ENCODE measurements at places on chromosomes 4 and X. TPM values are rescaled to one million over a fixed set of nuclear protein-coding genes. Genes with fewer than 3 reads are reported as not detected.

- DNase-seq: no peak
These were observed 7.9 kb downstream of the COL25A1 start for GRCh38 chr4:109294468-109295020.

Gene BEX5
- 3.7 TPM for total RNA-seq

GRCh38 chrX:73863852-73864251 is 300.9 kb downstream of the CHIC1 start:
- no peak for DNase-seq

Gene EDA2R
- total RNA-seq: 4.4 TPM

DNA sequence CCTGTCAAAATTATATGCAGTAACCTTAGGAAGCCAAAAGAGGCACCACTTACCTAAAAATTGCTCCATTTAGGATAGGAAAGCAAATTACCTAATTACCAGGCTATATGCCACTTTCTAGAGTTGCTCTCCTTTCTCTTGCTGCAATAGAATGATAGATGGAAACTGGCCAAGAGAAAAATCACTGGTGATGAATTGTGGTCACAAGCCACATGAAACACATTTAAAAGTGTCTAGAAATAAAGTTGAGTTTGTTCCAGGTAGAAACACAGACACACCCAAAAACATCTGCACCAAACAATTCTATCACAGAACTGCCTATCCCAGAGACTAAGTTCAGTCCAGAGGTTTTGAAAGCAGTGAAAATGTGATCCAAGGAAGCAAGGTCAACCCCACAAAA is 337.7 kb downstream of the PCDH19 start:
- no peak for DNase-seq

- no peak for DNase-seq
These were observed 56.0 kb downstream of the MAGEB10 start for GRCh38 chrX:27863809-27864208.

Gene STAP1
- 0.65 TPM for total RNA-seq

Gene GCNA
- 1.6 TPM for total RNA-seq

GRCh38 chr4:158535130-158535614 is 13.5 kb downstream of the RXFP1 start:
- no peak for DNase-seq

GRCh38 chr4:111991163-111991562 is 154.1 kb upstream of the FAM241A start:
- DNase-seq: no peak

- DNase-seq: no peak
These were observed 119.4 kb downstream of the FANCB start for GRCh38 chrX:14753441-14753840.

Gene HEPH
- 15.7 TPM for total RNA-seq

DNA sequence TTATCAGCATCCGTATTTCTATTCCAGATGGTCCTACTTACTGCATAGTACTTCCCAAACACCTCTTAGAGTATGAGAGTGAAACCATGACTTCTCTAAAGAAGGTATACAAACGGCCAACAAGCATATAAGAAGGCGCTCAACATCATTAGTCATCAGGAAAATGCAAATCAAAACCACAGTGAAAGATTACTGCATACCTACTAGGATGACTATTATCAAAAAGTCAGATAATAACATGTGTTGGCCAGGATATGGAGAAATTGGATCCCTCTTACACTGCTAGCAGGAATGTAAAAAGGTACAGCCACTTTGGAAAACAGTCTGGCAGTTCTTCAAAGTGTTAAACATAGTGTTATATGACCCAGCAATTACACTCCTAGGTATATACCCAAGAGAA is 215.3 kb upstream of the CXorf66 start:
- DNase-seq: no peak

- DNase-seq: no peak
These were observed 1090.5 kb downstream of the PCDH18 start for GRCh38 chr4:136441629-136442282.

- DNase-seq: no peak
These were observed 67.0 kb upstream of the TSPAN7 start for GRCh38 chrX:38494239-38494823.

DNA sequence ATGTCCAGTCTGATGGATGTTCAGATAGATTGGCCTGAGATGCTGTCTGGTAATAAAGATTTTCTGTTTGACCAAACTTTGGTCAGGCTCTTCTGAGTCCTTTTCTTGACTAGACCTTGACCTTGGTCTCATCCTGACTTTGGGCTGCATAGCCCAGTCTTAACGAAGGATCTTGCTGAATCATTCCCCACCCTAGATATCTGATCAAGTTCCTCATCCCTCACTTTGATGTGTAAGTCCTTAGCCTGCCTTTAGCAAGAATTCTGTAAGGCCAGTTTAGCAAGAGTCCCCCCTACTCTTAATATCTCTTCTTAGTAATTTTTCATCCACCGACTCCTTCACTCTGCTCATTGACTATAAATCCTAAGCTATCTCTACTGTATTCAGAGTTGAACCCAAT is 244.4 kb upstream of the JADE1 start:
- DNase-seq: no peak

Gene GAGE1
- total RNA-seq: not detected

Gene COL4A6
- 16.1 TPM for total RNA-seq

DNA sequence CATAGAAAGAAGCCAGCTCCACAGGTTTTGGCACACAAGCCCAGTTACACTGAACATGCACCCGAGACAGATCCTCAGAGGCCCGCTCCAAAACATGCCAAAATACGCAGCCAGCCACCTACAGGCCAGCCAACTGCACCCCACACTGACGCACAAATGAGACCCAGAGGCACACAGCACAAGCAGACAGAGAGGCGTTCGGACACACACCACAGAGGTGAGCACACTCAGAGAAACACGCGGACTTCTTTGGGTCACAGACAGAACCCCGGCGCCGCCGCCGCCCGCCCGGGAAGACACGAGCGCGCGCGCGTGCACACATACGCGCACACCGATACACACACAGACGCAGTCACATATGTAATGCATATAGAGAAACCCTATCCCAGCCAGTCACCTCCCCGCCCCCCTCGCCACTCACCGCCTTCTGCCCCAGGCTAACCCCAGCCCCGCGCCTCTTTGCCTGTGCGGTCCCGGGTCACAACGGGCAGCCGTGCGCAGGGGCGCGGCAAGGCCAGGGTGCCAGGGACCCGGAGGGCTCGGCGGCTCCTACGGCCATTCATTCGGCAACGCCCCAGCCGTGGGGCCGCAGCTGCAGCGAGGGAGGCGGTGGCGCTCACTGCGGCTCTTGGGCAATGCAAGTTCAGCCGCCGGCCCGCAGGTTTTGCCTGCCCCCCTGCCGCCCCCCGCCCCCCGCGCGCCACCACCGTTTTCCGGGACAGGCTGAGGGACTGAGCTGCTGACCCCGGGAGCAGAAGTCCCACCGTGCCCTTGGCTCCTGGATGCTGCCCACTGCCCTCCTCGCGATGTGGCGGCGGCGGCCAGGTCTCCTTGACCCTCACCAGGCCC is 553 bp downstream of the SEPTIN6 start:
- DNase-seq: no peak

Gene ANK2
- total RNA-seq: 31.4 TPM

DNA sequence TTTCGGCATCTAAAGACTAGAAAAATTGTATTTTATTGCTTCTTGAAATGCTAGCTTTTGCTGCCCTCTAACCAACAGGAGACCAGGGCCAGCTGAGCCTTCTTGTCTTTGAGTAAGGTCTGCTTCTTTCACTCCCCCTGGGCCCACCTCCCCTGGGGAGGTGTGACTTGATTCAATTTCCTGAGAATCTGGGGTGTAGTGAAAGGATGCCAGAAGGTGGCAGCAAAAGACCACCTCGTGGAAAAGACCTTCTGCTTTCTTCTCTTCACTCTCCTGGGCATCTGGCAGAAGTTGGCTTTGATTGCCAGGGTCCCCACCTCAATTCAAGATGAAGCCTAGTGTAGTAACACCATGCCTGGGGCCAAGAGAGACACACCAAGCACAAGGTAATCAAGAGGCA is 96.5 kb upstream of the MAOA start:
- no peak for DNase-seq

- no peak for DNase-seq
These were observed 117.2 kb upstream of the OTUD4 start for GRCh38 chr4:145297556-145297955.

GRCh38 chr4:17687237-17687857 is 72.9 kb downstream of the MED28 start:
- DNase-seq: no peak

- DNase-seq: no peak
These were observed 28.2 kb upstream of the TLR2 start for GRCh38 chr4:153655928-153656327.

DNA sequence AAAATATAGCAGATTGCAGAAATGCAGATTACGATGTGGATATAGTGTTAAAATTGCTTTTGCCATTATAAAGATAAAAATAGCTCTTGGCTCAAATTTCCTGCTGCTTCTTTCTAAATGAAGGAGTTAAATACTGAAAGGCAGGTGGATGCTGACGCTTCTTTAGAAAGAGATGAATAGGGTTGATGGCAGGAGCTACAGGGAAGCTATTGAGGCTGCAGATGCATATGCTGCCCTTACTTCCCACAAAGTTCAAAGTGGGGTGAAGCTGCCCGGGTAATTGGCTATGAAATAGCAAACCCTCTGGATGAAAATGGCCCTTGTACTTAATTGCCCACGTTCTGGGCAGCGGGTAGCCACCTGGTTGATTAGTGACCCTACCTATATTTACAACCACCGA is 379.5 kb downstream of the ZIC3 start:
- DNase-seq: no peak

DNA sequence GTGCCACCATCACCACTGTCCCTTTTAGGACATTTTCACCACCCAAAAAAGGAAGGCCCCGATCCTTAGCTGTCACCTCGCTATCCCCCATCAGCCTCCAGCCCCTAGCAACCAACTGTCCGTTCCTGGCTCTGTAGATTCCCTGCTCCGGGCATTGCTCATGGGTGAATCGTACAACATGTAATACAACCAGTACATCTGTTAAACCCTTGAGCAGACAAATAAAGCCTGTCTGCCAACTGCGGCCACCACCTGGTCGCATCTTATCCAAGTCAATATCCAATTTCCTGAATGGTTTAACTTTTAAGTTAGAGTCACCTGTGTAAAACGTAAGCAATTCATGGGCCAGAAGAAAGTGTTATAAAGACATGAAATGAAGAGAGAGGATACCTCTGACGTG is 251.9 kb downstream of the AFAP1 start:
- no peak for DNase-seq

DNA sequence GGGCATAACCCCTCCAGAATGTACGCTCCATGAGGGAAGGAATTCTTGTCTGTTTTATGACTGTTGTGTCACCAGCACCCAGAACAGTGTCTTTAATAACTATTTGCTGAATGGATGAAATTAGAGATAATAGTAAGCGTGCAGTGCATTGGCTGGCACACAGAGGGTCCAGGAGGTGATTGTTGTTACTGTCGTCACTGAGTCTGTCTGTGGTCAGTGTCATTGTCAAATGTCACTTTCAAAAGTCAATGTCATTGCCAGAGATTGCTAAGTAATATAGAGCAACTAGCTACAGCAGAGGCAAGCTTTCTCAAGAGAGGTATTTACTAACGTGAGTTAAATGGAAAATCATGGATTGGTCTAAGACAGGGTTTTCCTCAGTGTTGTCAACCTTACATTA is 70.7 kb downstream of the ARHGEF38 start:
- no peak for DNase-seq

- no peak for DNase-seq
These were observed 75.8 kb upstream of the NHS start for GRCh38 chrX:17299206-17299605.

DNA sequence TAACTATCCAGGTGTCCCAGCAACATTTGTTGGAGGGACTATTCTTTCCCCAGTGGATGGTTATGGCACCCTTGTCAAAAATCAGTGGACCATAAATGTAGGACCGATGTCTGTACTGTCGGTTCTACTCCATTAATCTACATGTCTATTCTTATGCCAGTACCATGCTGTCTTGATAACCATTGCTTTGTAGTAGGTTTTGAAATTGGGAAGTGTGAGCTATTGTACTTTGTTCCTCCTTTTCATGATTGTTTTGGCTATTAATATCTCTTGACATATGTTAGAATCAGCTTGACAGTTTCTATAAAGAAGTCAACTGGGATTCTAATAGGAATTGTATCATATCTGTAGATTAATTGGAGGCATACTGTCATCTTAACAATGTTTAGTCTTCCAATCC is 112.7 kb downstream of the HNRNPD start:
- DNase-seq: no peak

Gene CHST7
- total RNA-seq: 7.8 TPM

DNA sequence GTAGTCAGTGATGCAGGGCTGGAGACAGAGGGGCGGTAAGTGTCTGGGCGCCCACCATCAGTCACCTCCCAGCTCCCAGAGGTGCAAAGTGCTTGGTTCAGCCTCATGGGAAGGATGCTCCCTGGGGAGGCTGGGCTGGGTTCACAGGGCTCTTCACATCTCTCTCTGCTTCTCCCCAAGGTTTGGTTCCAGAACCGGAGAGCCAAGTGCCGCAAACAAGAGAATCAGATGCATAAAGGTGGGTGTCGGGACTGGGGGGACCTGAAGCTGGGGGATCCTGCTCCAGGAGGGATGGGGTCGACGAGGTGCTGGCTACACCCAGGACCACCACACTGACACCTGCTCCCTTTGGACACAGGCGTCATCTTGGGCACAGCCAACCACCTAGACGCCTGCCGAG is 10.1 kb downstream of the SHOX start:
- peak; percentile 25 for DNase-seq

DNA sequence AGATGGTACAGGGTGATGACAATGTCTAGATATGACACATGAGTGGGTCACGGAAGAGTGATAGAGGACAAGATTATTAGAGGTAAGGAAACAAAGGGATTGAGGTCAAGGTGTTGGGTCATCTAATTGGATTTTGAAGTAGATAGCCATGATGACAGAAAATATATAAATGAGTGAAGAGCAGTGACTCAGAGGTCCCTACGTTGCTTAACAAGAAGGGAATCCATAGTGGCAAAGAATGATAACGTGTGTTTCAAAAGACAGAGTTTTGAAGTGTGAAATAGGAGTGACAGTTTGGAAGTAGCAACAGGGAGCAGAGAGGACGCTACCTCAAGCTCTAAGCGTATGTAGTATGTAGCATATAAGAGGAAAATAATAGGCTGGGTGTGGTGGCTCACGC is 22.2 kb upstream of the CAMK2D start:
- DNase-seq: no peak
